NCI-H1436 treated with DMSO at 0.1 percent for 48 hours (cell line): ENCODE measurements at places on chromosomes 1 and 21.

- no peak for DNase-seq
These were observed 48.6 kb downstream of the INTS7 start for GRCh38 chr1:211986628-211987254.

DNA sequence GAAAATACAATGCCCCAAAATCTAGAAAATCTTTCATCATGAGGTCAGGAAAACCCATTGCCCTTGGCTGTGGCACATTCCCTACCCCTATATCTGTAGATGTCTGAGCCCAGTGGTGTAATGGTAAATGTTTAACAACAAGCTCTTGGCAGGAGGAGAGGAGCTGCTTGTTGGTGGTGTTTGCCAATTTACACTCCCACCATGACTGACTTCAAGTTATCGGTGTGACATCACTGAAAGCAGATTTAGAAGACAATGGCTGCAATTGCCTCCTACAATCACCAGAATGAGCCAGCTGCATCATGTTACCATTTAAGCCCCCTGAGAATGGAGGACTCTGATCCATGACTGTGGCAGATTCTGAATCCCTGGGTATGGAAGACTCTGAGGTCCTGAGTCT, 70.9 kb downstream of the SDC3 start:
- DNase-seq: no peak

DNA sequence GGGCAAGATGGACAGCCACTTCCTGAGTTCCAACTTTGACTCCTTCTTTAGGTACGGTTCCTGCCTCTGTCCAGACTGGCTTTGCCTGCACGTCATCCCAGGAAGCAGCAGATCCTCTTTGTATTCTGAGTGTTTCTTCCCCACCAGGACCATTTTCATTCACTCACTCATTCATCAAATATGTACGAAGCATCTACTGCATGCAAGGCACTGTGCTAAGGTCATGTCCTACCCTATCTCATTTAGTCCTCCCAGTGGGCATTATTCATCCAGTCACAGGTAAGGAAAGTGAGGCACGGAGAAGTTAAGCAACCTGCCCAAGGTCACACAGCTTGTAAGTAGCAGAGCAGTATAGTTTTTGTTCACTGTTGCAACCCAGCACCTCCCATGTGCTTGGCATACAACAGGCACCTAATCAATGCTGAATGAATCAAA, 13.9 kb downstream of the CRYBG2 start:
- no peak for DNase-seq

DNA sequence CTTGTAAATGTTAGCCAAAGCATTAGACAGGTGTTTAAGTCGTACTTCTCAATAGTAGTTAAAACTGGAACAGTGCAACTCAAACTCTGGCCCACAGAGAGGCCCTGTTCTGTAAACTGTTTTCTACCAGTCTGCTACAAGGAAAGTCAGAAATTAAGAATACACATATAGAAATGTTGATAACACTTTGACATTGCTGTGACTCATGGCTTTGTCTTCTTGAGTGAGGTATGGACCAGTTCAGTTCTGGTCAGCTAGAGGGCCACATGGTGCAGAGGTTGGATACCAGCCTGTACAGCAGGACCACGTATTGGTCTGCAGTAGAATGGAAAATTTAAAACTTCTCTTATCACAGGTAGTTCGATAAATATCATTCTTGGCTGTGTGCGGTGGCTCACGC, 22.3 kb downstream of the ZBTB8B start:
- DNase-seq: no peak

- no peak for DNase-seq
These were observed 37.4 kb downstream of the C1orf185 start for GRCh38 chr1:51139474-51139873.

GRCh38 chr1:12760256-12760795, 13.2 kb upstream of the PRAMEF12 start:
- no peak for DNase-seq

DNA sequence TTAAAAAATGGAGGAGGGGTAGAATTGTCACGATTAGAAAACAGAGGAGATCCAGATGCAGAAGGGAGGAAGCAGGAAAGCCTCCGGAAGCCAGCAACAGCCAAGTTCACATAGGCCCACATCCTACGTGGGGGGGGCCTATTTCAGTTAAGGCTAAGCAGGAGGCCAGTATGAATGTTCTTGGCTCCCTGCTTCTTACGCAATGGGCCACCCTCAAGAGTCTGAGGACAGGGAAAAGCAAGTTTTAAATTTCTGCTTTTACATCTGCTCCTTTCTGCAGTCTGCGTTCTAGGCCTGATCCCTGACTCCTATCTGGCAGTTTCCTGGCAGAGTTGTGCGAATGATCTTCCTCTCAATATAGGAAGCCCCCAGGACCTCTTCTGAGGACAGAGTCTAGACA, 30.6 kb downstream of the RABIF start:
- no peak for DNase-seq

- DNase-seq: no peak
These were observed 84.2 kb downstream of the SPSB1 start for GRCh38 chr1:9376886-9377333.

GRCh38 chr1:50992532-50993318, 22.7 kb downstream of the CDKN2C start:
- no peak for DNase-seq

- DNase-seq: no peak
These were observed 193.1 kb upstream of the DAB1 start for GRCh38 chr1:57616921-57617320.

DNA sequence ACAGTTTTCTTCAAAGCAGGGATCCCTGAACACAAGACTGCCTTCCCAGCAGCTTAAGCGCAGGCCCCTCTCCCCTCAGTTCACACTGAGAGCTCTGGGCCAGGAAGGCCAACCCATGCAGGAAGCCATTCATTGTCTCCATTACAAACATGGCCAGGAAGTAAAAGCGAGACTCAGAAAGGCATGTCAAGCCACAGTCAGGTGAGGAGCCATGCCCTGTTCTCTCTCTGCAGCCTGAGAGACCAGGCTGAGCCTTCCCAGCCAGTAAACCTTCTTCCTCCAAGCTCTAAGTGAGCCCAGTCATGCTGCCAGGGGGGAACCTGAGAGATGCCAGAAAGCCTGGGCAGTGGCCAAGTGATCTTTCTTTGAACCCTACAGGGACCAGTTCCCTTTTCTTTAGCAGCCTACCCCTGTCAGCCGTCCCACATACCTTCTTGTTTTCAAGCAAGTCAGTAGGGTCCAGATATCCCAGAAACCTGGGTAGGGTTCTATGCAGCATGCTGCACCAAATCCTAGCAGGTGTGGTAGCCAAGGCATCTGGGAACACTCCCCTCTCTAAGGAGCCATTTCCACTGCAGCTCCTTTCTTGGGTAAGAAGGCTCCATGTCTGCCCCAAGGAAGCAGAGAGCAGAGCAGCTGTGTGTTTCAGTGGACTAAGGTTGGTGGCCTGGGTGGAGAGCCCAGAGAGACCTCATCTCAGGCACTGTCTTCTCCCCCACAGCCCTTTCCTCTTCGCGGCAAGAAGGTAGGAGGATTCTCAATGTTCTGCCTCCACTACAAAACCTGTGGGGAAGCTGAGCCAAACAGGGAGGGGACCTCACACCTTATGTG, 977 bp downstream of the TRAF3IP3 start:
- DNase-seq: no peak

DNA sequence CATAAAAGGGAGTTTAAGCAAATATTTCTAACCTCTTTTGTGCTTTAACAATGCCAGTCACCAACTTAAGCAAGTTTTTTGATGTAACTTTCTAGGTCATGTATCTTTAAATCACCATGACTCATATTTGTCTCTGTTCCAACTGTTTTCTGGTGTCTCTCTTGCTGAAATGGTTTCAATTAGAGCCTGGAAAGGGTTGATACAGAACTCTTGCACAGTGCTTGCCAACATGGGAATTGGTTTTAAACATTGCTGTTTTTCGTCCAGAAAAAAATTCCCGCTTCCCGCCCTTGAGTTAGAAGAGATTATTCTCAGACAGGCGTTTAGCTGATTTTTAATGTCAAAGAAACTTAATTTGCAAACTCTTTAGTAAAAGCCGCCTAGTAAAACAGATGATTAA, 46.4 kb upstream of the SLC22A15 start:
- no peak for DNase-seq

GRCh38 chr1:157829210-157829609, 9.3 kb upstream of the FCRL1 start:
- DNase-seq: no peak

DNA sequence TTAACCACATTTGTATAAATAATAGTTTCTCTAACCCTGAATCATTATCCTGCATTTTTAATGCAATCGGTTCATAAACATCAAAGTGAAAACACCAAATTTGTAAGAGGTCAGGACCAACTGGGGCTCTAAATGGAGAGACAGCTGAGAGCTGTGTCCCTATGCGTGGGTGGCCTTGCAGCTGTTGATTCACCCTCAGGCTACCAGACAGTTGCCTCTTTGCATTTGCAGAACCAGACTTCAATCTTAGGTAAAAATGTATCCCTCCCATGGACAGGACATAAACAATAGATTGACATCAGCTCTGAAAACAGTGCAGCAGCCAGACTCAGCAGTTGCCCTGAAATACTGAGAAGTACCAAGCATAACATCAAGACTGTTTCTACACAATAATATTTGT, 8.8 kb upstream of the TGFB2 start:
- no peak for DNase-seq

DNA sequence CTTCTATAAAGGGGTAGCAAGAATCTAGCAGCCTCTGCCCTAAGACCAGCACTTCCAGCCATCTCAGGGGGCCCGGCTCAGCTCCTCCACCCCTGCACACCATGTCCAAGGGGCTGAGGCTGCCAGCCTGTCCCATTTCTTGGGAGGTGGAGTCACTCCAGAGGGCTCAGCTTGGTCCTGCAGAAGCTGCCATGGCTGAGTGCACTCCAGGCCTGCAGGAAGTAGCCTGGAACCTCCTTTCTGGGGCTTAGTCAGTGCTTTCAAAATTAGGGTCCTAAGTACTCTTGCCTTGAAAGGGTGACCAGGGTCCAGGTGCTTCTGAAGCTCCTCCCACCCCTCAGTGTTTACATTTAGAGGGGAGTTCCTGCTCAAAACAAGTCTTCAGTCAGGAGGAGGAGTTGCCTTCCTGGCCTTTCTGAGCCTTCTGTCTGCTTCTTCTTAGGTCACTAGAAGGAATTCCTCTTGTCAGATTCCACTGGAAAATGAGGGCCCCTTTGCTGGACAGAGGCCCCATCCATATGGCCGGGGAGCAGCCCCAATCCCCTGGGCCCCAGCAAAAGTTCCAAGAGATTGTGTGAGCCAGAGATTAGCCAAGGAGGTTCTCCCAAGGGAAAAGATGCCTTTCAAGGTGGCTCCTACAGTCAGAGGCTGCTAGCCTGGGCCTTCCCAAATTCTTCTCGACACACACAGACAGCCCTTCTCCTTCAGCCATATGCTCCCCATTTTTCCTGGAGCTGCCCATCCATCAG, 128.1 kb upstream of the VAMP3 start:
- DNase-seq: no peak

GRCh38 chr1:225666495-225666894, 13.6 kb upstream of the ENAH start:
- DNase-seq: no peak

DNA sequence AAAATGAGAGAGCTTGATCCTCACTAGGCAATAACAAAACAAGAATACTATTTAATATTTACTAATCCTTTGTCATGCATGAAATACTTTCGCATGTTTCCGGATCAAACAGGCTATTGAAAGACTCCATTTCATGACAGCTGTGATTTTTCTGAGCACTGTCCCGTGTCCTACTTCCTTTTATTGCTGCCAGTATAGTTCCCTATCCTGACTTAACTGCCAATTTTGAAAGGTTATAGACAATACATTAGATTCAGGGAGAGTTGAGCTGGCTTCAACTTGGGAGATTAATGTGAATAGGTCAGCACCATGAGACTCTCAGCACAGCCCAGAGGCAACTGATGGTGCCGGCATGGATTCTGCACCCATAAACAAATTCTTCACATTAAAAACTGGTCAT, 225.8 kb downstream of the VAV3 start:
- DNase-seq: no peak

GRCh38 chr1:207497941-207498340, 2.0 kb downstream of the CR1 start:
- DNase-seq: no peak

GRCh38 chr21:45412491-45412890, 7.5 kb downstream of the COL18A1 start:
- no peak for DNase-seq

DNA sequence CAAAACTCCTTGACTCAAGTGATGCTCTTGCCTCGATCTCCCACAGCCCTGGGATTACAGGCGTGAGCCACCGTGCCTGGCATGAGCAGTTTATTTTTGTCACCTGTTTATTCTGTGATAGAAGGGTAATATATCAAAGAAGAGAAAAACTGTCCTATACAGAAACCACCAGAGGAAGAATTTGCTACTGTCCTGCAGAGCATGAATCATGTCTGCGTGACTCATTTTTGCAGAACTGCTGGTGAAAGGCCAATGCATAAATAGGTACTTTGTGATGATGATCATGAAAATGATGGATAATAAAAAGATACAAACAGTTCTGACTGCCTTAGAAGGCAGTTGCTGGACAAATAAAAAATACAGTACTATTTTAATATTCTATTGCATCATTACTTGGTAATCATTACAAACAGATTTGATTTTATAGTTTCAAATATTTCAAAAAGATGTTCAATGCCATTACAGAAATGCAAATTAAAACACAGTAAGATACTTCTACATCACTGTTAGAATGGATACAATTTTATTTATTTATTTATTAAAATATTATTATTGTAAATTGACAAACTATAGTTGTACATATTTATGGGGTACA, 26.5 kb downstream of the RIPPLY3 start:
- no peak for DNase-seq

DNA sequence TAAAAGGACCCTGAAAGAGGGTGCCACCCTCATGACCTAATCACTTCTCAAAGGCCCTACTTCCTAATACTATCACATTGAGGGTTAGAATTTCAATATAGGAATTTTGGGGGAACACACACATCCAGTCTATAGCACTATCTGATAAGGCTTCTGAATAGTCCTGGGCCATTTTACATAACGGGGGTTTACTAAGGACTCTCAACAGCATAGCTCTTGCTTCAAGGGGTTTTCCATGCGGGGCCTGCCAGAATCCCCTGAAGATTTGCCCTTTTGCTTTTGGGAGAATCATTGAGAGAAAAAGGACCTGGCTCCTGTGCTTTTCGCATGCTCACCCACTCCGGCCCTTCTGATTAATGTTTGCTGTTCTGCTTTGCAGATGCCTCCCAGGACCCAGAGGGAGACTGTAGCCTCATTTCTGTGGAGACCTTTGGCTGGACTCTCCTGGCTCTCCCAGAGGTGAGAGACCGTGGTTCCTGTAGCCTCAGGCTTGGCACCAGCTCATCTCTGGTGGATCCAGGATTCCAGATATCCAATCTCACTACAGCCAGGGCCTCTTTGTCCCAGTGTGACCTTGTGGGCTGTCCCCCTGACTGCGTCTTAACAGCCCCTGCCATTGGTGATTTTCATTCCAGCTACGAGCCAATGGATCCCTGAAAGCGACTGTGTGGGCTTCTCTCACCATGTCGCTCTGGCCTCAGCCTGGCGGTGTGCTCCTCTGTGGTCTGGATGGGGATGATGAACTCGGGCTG, 72.6 kb downstream of the DDR2 start:
- DNase-seq: no peak
